DMS53 (cell line): ENCODE measurements at places on chromosomes 5 and 9.

- no peak for DNase-seq
These were observed 2.6 kb upstream of the PSIP1 start for GRCh38 chr9:15513335-15513734.

- DNase-seq: no peak
These were observed 300.6 kb upstream of the EDIL3 start for GRCh38 chr5:84685121-84685894.

- DNase-seq: no peak
These were observed 482.0 kb downstream of the PSAT1 start for GRCh38 chr9:78778861-78779374.

DNA sequence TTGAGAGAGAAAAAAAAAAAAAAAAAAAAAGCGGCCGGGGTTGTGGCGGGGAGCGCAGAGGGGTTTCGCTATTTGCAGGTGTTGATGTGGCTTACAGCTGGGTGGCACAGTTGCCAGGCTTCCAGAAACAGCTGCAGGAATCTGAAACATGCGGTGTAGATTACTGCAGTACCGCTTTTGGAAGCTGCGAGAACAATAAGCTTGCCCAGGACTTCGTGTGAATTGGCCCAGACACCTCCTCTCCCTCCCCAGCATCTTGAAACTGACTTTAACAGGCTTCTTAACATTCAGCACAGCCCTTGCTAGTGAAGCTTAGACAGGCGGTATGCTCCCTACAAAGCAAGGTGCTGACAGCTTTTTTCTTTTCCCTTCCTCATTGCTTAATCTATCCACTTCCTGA lies 104.0 kb downstream of the ATP10B start:
- no peak for DNase-seq

- DNase-seq: peak; percentile 58
These were observed 9.9 kb upstream of the MEGF10 start for GRCh38 chr5:127280491-127281220.
